ENCODE measurements at places on chromosomes 1 and 21.
A peak's percentile ranks its signal among the peaks of the same experiment; 100 is the strongest.

DNA sequence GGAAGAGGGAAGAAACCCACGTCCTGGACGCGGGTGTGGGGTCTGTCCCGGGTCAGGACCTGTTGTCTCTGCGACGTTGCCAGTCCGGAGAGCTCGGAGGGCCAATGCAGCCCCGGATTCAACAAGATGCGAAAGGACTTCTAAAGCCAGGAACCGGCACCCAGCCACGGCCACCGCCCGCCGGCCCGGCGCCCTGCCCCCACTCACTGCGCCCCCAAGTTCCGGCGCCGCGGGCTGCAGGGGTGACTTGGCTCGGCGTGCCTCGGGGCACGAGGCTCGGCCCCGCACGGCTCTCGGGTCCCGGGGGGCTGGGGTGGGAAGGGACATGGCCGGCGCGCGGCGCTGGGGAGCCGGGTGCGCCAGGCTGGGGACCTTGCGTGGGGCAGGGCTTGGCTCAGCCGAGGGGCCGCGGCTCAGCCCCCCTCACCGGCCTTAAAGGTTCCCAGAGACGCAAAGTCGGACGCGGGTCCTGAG, 51.8 kb upstream of the H6PD start:
- DNase-seq = no peak

GRCh38 chr1:101137144-101138126, 99.4 kb upstream of the S1PR1 start:
- DNase-seq = no peak

DNA sequence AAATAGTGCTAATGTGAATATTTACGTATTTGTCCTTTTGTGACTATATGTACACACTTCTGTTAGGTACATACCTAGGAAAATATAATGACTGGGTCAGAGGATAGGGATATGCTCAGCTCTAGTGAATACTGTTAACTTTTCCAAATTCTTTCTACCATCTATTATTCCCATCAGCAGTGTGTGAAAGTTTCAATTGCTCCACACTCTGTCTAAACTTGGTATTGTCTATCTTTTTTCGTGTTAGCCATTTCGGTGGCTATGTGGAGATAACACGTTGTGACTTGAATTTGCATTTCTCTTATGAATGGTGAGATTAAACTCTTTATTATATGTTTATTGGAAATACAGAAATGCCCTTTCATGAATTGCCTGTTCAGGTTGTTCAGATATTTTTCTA, 22.7 kb upstream of the LELP1 start:
- DNase-seq = no peak

- DNase-seq = no peak
Observed at GRCh38 chr21:15823486-15824150, 93.8 kb downstream of the USP25 start.

DNA sequence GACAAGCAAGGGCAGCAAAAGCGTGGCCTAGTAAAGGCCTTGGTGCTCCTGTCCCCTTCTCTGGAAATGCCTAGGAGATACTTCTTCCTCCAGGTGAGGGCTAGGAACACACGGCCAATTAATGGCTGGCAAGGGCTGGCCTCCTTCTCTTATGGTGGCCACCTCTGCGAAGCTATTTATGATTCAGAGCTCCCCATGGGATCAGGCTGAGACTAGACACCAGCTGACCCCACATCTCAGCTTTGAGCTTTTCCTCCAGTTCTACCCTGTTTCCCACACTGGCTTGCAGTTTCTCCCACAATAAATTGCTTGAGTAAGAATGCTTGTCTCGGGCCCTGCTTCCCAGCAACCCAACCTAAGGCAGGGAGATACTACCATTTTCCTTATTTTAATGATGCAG, 53.7 kb downstream of the CAMK2N1 start:
- DNase-seq = no peak

DNA sequence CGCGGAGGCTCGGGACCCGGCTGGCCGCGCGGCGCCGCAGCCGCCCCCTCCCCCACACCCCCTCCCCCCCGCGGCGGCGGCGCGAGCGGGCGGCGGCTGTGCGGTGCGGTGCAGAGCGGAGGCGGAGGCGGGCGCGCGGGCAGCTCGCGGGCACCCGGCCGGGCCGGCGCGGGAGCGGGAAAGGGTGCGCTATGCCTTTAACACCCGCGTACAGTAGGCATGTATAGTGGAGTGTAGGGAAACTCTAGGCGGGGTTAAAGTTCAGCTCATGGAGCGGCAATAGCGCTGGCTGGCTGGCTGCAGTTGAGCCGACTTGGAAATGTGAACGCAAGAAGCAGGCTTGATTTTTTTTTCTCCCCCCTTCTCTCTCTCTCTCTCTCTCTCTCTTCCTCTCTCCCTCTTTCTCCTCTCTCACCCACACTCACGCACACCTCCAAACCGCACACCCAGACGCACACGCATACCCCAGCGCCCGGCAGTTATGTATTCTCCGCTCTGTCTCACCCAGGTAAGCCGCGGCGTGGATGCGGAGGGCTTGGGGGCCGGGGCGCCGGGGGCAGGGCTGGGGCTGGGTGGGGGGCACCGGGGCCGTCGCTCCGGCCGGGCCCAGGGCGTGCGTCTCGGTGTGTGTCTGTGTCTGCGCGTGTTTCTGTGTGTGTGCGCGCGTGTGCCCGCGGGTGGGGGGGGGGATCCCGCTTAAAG, at the start of gene NFIA:
NFIA (plus strand) TSS at position 251 of the 702 bp plus-strand sequence.
- peak; percentile 46 for DNase-seq

- no peak for DNase-seq
Observed at GRCh38 chr21:31222142-31222541, 121.9 kb downstream of the TIAM1 start.

DNA sequence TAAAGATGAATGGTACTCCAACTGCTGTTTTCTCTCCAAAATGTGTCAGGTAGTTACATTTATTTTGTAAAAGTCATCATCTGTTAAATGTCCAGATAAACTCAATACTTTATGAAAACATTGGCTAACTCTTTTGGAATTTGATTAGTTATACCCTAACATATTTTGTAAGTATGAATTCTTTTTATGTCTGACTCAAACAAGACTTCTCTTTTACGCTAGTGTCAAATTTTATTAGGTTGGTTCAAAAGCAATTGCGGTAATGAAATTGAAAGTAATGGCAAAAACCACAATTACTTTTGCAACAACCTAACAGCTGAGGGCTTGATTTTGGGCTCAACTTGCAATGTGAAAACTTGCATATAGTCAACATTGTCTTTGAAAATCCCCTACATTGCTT, 41.0 kb upstream of the USP25 start:
- DNase-seq = no peak

DNA sequence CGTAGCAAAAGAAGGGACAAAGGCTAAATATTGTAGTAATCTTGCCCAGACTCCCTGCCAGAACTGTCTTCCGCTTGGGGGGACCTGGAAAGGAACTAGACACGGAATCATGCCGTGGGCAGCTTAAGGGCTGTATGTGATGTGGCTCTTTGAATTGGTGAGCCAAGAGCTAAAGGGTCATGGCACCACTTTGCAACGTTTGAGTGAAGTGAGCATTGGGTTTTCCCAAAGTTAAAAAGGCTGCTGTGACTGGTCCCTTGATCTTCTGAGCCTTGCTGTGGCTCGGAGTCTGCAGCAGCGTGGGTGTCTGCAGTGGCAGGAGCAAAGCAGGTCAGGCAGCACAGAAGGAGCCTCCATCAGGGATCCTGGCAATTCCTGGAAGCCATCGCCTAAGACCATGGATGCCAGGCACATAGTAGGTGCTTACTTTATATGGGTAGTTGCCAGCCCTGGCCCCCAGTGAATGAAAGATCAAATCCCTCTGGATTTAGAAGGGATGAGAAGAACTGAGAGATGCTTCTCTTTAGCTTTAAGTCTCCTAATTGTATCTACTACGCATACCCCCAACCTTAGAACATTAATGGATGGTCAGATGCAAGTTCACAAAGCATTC, 1.8 kb downstream of the SMYD2 start:
- DNase-seq = no peak

DNA sequence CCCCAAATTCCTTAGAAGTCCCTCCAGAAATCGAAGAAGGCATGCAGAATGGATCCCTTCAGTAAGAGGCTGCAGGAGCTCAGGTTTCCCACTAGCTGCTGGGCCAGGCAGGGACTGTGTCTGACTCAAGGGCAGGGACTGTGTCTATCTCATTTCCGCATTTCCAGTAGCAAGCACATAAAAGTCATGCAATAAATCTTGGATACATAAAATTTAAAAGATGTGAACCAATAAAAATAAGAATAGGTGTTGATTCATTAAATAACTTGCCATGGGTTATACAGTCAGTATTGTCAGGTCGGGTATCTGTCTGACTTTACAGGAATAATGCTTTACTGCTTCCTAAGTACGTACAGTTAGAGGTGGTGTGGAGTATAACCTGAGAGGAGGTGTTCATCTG, 15.2 kb downstream of the PM20D1 start:
- DNase-seq = no peak

- no peak for DNase-seq
Observed at GRCh38 chr1:158458263-158458662, 3.4 kb upstream of the OR10K1 start.

- DNase-seq = no peak
Observed at GRCh38 chr1:28417441-28417922, 47.9 kb downstream of the PHACTR4 start.

DNA sequence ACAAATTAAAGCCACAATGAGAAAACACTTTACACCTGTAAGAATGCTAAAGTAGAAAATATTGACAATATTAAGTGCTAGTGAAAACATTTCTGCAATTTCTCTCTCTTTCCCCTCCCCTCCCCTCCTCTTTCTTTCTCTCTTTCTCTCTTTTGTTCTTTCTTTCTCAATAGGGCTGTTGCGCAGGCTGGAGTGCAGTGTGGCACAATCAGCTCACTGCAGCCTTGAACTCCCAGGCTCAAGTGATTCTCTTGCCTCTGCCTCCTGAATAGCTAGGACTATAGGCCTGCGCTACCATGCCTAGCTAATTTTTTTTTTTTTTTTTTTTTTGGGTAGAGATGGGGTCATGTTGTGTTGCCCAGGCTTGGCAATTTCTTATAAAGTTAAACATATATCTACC, 5.9 kb upstream of the SHISAL2A start:
- no peak for DNase-seq

DNA sequence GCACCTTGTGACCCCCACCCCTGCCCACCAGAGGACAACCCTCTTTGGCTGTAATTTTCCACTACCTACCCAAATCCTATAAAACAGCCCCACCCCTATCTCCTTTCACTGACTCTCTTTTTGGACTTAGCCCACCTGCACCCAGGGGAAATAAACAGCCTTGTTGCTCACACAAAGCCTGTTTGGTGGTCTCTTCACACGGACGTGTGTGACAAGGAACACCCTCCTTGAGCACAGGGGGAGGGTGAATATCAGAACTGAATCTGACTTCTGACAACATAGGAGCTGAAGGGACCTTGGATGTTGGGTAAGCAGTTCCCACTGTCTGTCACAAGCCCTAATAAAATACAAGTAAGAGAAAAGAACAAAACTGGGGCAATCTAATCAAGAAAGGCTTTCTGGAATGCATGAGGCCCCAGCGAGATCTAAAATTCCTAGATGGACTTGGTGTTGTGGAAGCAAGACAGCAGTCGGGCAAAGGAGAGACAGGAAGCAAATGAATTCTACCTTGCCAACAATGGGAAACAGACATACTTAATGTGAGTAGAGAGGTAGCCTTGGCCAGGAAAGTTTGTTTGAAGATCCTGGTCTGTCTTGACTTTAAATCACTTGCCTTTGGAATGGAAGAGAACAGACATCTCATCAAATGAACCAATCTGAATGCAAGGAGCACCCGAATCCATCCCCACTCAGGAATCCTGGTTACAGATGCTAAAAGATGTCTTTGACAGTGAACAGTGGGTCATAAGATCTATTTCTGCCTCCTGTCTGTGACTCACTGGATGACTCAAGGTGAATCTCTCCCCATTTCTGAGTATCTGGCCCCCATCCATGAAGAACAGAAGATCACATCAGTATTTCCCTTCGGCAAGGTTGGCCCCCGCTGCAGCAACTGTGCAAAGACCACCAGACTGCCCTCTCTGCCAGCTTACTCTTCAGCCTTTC, 53.3 kb downstream of the OLFML3 start:
- no peak for DNase-seq

DNA sequence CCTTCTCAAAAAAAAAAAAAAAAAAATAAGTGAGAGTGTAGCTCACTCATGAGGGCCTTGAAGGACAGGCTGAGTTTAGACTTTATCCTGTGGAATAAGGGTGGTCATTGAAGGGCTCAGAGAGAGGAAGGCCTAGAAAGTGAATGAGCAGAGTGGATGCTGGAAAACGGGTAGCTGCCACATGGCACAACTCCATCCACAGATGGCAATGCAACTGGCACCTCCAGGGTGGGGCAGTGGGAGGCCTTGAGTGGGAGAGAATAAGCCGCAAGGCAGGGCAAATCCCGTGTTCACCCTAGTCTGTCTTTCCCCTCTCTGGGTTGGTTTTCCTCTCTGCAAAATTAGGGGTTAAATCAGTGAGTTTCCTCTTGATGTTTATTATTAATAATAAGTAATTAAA, 3.1 kb downstream of the TNNI1 start:
- DNase-seq = no peak

DNA sequence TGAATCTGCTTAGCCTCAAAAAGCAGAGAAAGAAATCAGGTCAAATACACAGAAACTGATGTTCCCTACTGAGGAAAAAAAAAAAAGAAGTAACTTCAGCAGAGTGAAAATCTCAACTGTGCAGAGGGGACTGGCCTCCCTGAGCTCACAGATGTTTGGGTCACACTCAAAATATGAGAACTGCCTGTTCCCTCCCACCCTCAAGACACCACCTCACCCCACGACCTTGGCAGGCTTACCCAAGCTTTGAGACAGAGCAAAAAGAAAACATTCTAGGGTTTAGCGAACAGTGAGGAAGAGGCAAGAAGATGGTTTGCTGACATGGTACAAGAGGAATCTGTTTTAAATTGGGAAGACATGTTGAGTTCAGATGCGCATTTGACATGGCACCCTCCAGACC, 48.8 kb downstream of the NID1 start:
- no peak for DNase-seq

GRCh38 chr1:53890522-53890941, 935 bp upstream of the YIPF1 start:
- no peak for DNase-seq

- no peak for DNase-seq
Observed at GRCh38 chr1:115771094-115771846, 2.8 kb upstream of the CASQ2 start.

DNA sequence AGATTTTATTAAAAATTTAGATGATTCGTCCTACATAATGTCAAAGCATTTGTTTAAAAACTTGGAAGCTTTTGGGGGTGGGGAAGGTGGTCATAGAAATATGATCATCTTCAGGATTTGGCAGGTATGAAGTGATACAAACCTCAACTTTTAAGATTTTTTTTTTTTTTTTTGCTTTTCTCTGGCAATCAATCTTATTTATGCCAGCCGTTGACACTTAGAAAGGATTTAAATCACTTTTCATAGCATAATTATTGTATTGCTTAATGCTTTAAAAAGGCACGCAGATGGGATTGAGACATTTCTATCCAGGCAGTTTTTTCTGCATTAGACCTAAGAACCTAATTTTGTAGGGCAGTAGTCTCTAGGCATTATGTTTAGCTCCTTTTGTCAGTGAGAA, 19.7 kb downstream of the MRPS6 start:
- no peak for DNase-seq

- DNase-seq = no peak
Observed at GRCh38 chr1:200793677-200794076, 55.0 kb downstream of the CAMSAP2 start.

GRCh38 chr1:157132616-157133167, 5.5 kb downstream of the ETV3 start:
- no peak for DNase-seq

- no peak for DNase-seq
Observed at GRCh38 chr1:94951046-94951445, 24.1 kb upstream of the CNN3 start.

Data from C1 segment of cervical spinal cord (tissue), 14 donors.